T-helper 22 cell (primary cell): ENCODE measurements at places on chromosomes 5 and 9.

GRCh38 chr9:138022756-138023393 lies 145.3 kb downstream of the CACNA1B start:
- DNase-seq: no peak

DNA sequence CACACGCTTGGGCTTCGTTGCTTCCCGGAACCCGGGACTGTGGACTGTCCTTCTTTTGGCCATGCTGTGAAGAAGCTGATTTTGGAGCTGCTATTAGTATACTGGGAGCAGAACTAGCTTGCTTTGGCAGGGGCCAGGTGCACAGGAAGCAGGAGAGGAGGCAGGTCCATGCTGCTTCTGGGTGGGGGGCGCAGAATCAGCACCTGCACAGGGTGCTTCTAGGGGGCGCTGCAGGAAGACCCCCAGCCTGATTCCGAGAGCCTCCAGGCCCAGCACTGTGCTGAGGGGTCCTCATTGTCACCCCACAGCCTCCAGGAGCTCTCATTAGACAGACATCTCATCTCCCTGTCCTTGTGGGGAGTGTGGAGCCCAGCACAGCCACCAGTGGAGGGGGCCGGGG lies 252.6 kb upstream of the IRX4 start:
- no peak for DNase-seq

DNA sequence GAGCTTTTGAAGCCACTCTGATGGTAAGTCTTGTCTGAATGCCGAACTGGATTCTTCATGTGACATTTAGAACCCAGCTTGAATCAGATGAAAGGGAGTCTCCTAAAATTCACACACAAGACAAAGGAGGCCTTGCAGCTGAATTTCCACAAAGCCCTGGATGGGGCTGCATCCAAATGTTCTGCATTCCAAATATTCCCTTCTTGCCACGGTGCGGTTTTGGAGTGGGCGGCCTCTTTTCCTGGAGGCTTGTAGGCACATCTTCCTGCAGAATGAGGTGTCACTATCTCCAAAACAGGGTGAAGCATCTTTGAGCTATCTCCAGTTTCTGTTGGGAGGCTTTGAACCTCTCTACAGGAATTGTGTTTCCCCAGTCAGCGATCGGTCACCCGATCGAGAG lies 342.7 kb downstream of the ARHGEF28 start:
- no peak for DNase-seq

- DNase-seq: no peak
These were observed 114.2 kb downstream of the LHFPL2 start for GRCh38 chr5:78534148-78534904.

DNA sequence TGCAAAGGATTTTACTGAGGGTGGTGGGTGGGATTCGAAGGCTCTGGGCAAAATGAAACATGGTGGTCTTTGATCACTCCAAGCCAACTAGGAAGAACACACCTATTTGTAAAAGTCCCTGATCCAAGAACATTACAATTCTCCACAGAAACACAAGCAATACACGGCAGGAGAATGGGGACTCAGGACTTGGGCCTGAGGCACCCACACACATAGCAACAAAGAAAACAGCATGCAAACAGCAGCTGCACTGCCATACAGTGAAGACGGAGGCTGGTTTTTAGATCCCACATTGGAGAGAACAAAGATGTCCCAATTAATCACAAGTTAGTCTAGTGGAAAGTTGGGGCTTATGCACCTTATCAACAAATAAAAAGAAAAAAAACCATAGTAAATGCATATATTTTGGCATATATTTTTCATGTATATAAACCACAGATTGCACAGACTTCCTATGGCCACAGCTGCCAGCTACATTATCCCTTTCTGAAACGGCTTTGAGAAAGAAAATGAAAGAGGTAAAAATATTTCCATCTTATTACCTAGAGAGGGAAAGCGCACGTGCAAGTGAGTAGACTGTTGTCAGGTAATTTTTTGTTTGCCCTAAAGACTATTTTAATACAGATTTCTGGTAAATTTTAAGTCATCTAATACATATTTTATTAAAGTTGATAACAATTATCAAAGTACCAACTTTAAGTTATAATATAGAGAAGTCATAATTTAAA lies 410.9 kb downstream of the BNC2 start:
- no peak for DNase-seq

DNA sequence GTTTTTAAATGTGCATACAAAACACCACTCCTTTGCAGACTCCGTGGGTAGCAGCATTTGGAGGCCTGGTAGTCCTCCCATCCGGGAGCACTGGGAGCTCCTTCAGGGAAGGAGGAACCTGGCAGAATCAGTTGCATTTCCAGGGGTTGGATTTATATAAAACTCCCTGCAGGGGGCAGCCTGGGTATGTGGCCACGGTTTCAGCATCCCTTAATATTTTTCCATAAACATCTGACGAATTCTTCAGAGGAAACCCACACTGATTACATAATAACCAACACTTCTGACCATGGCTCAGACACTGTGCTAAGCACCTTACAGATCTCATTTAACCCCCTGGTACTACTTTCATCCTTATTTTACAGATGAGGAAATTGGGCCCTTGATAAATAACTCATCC lies 6.1 kb upstream of the AFAP1L1 start:
- no peak for DNase-seq

DNA sequence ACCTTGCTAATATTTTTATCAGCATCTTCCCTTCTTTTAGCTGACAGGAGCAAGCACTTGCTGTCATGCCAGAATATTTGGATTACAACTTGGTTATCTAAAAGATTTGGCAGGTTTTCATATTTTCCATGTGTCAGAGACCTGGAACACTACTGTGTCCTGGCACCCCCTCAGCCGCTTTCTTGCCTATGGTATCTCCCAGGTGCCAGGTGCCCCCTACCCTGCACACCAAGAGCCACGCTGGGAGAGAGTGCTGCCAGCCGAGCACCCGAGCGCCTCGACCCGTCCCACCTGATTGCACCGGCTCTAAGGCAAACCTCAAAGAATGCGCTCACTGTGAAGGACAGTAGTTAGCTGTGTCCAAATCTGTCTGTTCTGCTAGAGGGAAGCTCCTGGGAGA lies 84.8 kb downstream of the GTF3C4 start:
- no peak for DNase-seq

DNA sequence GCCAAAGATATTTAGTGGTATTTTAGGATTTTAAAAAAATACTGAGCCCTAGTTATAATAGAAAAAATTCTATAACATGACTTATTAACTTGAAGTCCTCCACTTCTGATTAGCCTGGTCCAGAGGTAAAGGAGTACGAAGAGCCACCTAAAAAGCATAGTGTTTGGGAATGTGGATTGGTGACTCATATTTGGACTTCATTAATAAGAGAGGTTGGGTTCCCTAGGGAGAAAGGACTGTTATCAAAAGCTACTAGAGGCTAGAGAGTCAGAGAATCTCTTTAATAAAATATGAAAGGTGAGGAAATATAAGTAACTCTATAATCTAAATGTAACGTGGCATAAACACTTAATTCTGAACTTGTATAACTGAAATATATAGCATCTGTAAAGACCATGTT lies 180.7 kb upstream of the TARS1 start:
- DNase-seq: no peak

DNA sequence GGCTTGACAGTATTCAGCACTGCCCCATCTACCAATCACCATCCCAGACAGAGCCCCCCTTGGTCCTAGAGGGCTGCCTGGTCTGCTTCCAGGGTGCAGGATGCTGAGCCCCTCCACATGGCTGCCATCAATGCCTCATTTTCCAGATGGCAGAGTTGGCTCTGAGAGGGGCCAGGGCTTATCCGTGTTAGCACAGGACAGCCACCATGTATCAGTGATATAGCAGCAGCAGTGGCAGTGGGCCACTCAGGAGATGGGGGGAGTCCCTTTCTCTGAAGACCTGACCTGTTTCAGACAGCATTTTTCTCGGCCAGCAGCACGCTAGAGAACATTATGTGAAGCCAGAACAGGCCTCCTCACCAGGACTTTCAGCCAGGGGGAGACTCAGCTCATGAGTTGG lies 1.6 kb upstream of the SMIM32 start:
- DNase-seq: no peak

DNA sequence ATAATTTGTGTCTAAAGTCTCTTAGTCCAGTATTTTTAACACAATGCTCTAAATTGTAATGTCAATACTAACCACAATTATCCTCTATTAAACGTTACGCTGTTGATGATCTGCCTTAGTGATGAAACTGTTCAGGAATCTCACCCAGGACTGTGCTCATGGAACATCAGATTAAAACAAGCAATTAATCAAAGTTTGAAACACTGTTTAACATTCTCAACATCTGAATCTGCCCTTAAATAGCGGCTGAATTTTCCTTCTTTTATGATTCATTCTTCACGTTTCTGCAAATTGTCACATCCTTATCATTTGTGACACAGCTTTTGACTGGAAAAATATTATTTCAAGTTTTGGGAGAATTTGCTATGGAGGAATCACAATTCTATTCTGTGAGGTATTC lies 113.8 kb downstream of the MARCHF11 start:
- no peak for DNase-seq

DNA sequence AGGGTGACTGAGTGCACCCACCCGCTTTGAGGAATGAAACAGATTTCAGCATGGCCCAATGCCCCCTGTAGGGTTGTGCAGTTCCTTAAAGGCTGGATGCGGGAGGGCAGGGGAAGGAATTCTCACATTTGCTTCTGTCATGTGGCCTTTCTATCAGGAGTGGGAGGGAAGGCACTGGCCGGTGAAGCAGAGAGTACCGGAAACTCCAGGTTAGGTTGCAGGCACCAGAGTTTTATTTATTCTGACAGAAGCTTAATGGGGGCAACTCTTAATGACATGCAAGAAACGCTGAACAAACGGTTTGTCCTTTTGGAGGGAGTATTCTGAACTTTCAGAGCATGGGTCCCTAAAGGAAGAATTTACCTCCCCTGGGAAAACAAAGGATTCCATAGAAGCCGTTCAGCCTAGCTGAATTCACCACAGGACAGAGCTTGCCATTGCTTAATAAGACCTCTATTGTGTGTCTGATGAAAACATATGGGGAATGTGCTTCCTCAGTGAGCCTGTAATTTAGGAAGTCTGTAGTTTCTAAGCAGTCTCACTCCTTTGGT lies 44.1 kb upstream of the EQTN start:
- no peak for DNase-seq

DNA sequence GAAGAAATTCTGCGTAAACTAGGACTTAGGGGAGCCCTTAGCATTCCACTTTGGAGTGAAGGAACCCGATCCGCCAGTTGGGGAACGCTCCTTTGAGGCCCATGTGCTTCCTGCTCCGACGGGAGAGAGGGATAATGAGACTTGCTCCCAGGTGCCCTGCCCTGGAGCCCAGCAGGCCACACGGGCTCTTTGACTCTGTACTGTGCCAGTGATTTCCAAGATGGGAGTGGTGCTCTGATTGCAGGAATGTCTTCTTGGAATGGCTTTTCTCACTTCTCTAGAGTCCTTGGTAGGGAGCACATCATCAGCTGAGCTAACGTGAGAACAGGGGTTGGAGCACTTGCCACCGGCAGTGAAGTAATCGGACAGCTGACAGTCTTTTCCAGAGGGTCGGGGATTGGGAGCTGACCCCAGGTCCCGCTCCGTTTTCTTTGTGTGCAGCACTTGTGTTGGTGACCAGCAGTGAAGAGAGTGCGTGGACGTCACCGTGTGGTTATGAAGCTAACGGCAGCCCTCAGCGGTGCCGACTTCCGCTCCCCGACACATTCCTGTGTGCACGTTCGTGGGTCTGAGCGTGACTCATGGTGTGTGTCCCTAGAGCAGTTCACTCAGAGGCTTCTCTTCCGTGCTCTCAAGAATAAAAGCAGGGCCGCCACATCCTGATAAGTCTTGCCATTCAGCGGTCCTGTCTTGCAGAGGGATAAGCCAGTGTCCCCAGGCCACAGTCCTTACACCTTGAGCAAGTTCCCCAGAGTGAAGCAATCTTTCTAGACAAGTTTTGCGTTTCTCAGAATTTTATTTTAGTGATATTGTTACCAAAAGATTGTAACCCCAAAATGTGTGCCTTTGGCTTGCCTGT lies 25.6 kb downstream of the ABL1 start:
- DNase-seq: no peak

DNA sequence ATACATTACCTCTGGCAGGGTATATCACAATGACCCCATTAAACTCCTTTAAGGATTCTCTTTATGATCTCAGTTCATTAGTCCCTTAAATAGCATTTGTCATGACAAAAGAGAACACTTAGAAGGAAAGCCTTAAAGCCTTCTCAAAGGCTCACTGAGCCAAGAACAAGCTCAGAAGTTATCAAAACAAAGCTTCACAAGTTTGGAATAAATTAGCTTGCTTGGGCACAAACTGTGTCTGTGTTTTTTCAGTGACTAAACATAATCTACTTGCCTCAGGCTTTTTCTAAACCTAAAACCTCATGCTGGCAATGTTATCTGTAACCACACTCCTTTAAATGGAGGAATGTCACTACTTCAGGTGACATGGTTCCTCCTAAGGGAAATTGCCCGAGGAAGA lies 1114.9 kb upstream of the C9orf72 start:
- DNase-seq: no peak

- no peak for DNase-seq
These were observed 295.2 kb downstream of the ADGRV1 start for GRCh38 chr5:90853750-90854149.

DNA sequence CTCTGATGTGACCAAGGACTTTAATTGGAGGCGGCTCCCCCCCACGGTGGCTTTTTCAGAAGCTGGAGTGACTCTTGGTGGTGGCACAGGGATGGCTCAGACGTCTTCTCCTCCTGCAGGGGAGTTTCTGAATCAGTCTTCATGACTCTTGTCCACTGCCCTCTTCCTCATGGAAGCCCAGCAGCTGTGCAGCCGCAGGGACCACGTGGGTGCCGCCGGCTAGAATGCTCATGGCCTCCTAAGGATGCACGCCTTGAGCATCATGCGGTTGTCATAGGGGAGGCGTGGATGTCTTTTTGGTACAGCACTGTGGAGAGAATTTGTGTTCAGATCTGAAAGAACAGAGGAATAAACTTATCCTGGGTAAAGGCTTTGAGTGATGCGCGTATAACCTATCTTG lies 1.3 kb downstream of the TEX53 start:
- DNase-seq: no peak

GRCh38 chr5:109816732-109817131 lies 127.0 kb downstream of the MAN2A1 start:
- no peak for DNase-seq

DNA sequence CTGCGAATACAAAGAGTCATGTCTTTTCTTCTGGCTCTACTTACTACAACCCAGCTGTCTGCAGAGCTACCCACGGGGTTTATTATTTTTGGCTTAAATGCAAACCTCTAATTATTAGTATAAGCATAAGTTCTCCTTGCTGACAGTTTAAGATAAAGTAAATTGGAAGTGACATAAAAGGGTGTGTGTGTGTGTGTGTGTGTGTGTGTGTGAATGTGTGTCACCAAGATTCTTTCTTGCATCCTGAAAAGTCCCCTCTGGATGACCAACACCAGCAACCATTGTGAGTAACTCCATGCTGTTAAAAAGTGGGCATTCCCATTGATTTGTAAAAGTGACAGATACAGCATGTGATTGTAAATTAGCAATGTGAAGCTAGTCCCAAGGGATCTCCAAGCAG lies 803.8 kb upstream of the ZNF608 start:
- DNase-seq: no peak

GRCh38 chr5:171951218-171951617 lies 55.2 kb downstream of the FBXW11 start:
- no peak for DNase-seq

- DNase-seq: no peak
These were observed 151.0 kb downstream of the C5orf15 start for GRCh38 chr5:133817456-133817855.

- no peak for DNase-seq
These were observed 118.8 kb upstream of the RPS23 start for GRCh38 chr5:82396871-82397514.
